Breast epithelium (tissue), 4 donors: ENCODE measurements at places on chromosomes 1 and 21. TPM values are rescaled to one million over a fixed set of nuclear protein-coding genes. Genes with fewer than 3 reads are reported as not detected.

S100A7 gene
- not detected for total RNA-seq

- no peak overlapping the region for H3K4me3 ChIP-seq
- H3K27me3 ChIP-seq: no peaks in the 10 kb centered on the region
- no peak overlapping the region for H3K27ac ChIP-seq
- H3K4me1 ChIP-seq: no peaks in the 10 kb centered on the region
Observed at GRCh38 chr1:182622901-182623528, 18.8 kb upstream of the RGS16 start.

DNA sequence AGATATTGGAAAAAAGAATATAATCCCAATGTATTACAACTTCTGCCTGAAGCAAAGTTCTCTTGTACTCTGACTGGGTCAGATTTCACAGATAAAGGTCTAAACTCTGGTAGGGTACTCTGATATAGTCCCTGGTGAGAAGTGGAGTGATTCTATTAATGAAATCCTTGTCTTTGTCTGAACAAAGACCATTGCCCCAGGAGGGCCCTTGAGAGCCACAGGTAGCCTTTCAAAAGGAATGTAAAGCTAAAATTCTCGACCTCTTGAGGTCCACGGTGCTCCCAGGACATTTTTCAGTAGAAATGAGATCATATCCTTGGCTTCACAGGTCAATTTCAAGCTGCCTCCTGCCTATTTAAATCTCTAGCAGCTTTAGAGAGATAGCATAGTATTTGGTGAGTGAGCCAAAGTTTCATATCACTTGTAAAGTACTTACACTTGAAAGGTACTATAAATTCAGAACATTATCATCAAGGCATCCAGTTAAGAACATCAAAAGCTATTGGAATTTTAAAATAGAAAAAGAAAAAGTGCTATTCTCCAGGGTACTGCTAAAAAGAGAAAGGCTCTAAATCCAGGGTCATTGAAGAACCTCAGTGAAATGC, 10.1 kb downstream of the TNNI3K start:
- no peaks in the 10 kb centered on the region for H3K4me1 ChIP-seq
- no peak overlapping the region for H3K27ac ChIP-seq
- H3K36me3 ChIP-seq: no peaks in the 10 kb centered on the region
- no peak for DNase-seq

DNA sequence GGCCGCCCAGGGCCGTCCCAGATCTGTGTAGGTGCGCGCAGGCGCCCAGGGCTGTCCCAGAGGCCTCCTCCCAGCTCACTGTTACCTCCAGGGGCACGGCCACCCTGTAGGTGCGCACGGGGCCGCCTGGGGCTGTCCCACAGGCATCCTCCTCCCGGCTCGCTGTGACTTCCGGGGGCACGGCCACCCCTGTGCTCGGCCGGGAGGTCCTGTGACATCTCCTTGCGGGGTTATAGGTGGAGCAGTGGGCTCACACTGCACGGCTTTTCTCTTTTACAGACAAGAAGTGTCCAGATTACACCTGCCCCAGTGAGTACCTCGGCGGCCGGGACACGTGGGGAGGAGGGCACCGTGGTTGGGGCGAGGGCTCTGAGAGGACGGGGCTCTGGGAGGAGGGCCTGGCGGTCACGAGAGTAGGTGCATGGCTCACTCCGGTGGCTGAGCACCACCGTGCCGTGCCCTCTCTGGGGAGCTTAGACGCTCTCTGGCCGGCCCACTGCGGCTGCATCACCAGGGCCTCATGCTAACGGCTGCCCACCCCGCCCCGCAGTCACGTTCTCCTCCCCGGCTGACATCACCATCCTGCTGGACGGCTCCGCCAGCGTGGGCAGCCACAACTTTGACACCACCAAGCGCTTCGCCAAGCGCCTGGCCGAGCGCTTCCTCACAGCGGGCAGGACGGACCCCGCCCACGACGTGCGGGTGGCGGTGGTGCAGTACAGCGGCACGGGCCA, 21.4 kb downstream of the COL6A1 start:
- no peak overlapping the region for H3K27ac ChIP-seq
- H3K4me3 ChIP-seq: no peak overlapping the region
- no peaks in the 10 kb centered on the region for H3K36me3 ChIP-seq
- DNase-seq: peak; percentile 41

DNA sequence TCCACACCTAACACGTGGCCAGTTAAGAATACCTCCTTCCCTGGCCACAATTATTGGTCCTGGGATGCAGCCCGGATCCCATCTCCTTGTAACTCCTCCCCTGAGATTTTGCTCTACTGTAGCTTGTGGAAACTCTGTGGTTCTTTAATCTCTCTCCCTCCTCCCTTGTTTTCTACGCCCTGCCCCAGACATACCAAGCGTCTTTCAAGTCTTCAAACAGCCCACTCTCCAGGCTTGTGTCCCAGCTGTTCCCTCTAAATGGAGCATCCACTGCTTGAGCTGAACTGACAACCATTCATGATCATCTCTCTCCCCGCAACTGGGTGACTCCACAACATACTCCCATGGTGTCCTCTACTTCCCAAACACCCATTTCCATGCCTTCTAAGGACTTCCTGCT, 111.6 kb downstream of the SIPA1L2 start:
- no peaks in the 10 kb centered on the region for H3K4me1 ChIP-seq
- no peak overlapping the region for H3K27ac ChIP-seq
- DNase-seq: no peak
- no peaks in the 10 kb centered on the region for H3K36me3 ChIP-seq
- no peaks in the 10 kb centered on the region for H3K27me3 ChIP-seq

RIMKLA gene
- total RNA-seq: 0.66 TPM

- no peaks in the 10 kb centered on the region for H3K36me3 ChIP-seq
- no peak overlapping the region for H3K4me3 ChIP-seq
- no peaks in the 10 kb centered on the region for H3K4me1 ChIP-seq
- no peak for DNase-seq
- H3K27me3 ChIP-seq: no peaks in the 10 kb centered on the region
Observed at GRCh38 chr1:56135864-56136147, 443.6 kb downstream of the PLPP3 start.
